ENCODE measurements at places on chromosomes 7 and 10.

DNA sequence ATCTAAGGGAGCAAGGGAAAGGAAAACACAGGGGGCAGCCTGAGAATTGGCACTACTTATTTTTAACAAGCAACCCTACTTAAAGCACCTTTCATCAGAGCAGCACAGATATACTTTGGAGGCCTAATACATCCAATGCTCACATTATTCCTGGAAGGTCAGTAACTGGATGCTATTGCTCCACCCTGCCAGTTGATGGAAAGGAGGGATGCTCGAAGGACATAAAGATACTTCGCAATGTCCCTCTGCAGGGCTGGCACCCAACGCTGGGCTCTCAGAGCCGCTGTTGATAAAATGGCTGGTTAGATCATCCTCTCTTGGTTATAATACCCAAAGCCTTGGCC lies 307.9 kb upstream of the AOAH start:
- no peak for DNase-seq

- DNase-seq = no peak
Observed at GRCh38 chr7:17159500-17160037, 138.9 kb upstream of the AHR start.

DNA sequence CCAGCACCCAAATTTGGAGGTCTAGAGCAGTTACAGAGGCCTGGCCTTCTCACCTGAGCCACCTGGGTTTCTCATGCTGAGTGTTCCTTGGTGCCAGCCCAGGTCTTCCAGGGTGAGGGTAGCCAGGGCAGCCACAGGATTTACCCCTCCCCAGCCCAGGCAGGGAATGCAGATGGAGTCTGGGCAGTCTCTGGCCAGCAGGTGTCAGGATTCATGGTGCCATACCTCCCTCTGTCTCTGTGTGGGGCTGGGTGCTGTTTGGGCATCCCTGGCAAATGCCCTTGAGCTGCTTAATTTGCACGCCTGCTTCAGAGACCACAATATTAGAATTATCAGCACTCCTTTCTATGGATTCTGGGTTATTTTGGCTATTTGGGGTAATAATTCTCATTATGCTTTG lies 246.7 kb downstream of the GFRA1 start:
- no peak for DNase-seq

DNA sequence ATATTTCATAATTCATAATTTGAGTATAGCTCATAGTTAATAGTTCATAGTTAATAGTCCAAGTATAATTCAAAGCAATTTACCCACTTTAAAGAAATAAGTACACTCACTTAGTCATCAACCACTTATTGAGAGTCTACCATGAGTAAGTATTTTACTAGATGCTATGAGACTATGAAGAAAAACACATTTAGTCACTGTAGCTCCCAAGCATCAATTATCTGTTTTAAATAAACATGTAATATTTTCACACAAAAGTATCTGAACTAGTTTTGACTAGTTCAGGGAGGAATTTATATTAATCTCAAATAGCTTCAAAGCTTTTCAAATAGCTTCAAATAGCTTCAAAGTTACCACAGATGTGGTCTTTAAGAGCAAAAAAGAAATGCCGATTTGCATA lies 119.2 kb downstream of the ANK3 start:
- no peak for DNase-seq

DNA sequence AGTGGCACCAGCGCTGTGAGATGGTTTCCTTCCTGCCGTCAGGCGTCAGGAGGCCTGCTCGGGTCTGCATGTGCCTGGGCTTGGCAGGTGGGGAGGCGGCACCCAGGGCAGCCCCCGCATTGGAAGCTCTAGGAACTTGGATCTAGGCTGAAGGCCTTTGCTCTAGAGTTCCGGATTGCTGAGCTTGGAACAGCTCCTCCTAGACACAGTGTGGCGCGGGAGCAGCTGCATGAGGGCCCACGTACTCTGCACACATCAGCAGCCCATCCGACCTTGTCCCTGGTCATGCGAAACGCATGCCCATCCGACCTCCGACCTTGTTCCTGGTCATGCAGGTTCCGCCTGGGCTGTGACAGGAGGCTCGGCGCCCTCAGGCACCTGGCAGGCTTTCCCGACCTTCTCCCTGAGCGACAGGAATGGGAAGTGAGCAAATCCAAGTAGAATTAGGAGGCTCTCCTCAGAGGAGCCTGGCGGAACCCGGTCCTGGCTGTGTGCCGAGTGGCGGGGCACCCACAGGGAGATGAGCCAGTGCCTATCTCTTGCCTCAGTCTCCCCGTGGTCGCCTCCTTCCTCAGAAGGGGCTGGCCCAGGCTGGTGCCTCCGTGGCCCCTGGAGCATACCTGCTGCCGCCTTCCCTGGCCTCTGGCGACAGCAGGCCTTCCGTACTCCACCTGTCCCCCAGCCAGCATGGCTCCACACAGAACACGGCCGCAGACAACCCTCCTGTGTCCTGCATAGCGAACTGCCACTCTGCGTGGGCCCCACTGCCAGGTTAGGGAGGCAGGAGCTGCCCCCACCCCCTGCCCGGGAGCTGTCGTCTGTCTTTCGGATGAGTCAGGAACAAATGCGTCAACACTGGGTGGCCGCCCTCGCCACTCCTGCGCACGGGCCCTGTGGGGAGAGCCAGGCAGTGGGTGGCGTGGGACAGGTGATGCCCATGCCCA lies 12.0 kb downstream of the GET4 start:
- no peak for DNase-seq

GRCh38 chr10:29479081-29479925 lies 155.5 kb downstream of the SVIL start:
- peak; percentile 36 for DNase-seq

DNA sequence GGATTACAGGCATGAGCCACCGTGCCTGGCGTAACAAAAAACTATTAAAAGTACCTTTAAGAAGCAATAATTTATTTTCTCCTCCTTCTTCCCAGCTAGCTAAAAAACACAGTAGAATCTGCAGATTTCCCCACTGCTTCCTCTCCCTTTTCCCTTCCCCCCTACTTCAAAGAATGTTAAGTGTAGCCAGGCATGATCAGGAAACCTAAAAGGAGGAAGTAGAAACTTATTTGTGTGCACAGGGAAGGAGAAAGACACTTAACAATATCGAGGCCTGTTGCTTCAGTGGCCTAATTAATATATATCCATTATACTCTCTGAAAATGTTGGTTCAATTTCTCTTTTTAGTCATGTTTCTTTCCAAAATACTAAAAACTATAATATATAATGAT lies 127.7 kb downstream of the NRBF2 start:
- DNase-seq = no peak

DNA sequence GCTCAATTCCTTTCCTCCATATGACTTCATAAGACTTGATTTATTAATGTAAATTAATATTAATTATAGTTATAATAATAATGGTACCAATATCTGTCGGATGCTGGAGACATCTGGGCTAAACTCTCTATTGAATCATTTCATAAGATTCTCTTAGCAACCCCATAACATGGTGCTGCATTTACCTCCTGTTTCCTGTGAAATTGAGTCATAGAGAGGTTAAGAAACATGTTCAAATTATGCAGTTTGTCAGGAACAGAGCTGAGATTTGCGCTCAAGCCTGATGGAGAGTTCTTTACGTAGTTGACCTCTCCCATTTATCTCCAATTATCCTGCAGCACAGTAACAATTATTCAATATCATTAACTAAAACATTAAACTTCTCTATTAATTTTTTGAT lies 621.8 kb upstream of the FZD8 start:
- no peak for DNase-seq

GRCh38 chr10:110932505-110933180 lies 13.2 kb downstream of the SHOC2 start:
- no peak for DNase-seq

- no peak for DNase-seq
Observed at GRCh38 chr10:122165484-122166276, 105.4 kb upstream of the BTBD16 start.

GRCh38 chr10:71984809-71985388 lies 20.7 kb downstream of the CHST3 start:
- DNase-seq = no peak

GRCh38 chr10:75766106-75766505 lies 334.7 kb downstream of the LRMDA start:
- DNase-seq = no peak
